ENCODE measurements at places on chromosomes 5 and 9.

DNA sequence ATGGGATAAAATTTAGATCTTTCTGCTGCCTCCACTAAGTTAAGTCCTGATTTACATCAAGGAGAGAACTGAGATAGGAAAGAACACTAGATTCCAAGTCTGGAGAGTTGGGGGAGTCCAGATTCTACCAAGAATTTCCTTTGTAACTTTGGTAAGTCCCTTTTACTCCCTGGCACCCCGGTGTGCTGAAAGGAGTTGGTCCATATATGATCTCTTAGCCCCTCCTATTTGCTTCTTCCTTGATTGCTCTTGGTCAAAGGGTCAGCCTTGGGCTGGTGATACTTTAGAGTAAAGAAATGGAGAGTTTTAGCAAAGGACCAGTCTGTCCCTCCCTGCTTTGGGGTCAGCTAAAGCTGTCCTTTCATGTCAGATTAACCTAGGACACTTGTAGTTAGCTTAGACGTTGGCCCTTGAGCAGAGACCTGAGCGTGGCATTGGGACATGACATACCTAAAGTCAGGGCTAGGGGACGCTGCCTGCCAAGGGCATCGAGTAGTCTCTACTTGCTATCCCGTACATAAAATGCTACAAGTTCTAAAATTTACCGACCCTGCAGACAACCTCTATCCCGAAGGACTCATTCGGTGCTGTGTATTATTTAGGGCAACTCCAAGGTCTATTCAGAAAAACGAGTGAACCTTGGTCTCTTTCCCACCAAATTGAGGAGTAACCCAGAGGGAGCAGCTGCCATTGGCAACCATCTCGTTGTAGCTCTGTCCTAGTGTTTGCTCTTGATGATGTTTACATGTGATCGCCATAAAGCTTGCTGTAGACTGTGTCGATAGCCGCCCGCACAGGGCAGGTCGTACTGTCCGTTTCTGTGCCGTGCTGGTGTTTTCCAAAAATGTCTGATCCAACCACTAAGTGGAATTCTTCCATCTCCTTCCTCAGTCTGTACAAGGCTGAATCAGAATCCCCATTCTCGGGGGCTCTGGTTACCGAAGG is 94.4 kb downstream of the PDE6A start:
- DNase-seq = no peak

GRCh38 chr5:135546101-135546500 is 10.3 kb upstream of the NEUROG1 start:
- no peak for DNase-seq

DNA sequence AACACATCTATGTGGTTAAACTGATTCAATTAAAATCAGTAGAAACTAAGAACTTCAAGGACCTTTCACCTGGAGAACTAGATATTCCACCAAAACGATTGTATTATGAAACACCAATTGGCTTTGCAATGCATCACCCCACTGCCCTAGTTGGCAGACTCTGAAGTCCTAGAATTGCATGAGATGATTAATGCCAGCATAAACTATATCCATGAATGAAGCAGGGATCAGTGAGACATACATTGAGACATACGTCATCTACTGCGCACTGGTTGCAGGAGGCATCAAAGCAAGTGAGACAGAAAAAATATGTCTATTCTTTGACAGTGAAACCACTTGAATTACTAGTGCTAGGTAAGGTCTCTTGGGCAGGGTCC is 9.7 kb upstream of the ZNF354A start:
- no peak for DNase-seq

DNA sequence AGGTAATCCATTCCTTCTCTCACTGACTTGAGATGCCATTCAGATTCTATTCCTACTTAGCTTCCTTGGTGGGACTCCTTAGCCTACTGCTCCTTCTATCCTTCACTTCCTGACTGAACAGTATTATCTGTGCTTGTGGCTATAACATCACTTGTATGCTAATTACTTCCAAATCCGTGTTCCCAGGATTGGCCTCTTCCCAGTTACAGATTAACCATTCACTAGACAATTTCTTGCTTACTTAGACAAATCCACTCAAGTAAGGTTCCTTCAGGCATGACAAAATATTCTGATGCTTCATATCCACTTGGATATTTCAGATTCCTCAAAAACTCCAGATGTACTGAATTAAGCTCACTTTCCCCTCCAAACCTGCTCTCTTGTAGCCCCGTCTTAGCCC is 18.3 kb downstream of the LIFR start:
- DNase-seq = no peak

DNA sequence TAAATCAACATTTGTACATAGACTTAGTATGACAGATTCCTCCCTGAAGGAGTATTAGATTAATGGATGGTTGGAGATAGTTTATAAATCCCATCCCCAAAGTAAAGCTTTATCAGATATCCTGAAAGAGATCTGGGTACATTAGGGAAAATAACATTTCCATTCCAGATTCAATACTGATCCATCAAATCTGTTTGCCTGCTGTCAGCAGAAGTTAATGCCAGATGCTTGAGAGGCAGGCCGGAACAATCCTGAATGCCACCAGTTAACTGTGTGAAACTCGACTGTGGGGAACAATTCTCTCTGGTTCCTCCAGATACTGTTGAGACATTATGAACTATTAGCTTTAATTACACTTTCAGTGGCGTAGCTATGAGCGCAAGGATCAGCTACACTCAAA is 1166.8 kb downstream of the MAT2B start:
- DNase-seq = no peak

GRCh38 chr9:25857147-25857546 is 178.9 kb upstream of the TUSC1 start:
- DNase-seq = no peak

- no peak for DNase-seq
Observed at GRCh38 chr5:93649234-93649900, 66.3 kb downstream of the NR2F1 start.

DNA sequence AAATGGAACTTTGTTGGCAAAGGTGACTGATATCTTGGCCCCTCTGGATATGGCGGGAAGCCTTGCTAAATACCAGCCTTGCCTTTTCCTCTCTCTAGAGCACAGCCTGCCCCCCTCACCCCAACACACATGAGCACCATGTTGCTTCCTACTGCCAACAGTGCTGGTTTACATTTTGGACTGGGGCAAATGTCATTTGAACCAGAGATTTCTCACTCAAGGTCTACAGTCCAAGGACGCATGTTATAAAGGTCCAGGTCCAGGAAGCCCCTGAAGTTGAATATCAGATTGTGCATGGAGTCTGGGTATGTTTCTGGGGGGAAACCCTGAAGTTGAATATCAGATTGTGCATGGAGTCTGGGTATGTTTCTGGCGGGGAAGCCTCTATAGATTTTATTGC is 19.9 kb downstream of the NEURL1B start:
- DNase-seq = no peak

- no peak for DNase-seq
Observed at GRCh38 chr9:130759738-130760137, 66.2 kb downstream of the EXOSC2 start.

DNA sequence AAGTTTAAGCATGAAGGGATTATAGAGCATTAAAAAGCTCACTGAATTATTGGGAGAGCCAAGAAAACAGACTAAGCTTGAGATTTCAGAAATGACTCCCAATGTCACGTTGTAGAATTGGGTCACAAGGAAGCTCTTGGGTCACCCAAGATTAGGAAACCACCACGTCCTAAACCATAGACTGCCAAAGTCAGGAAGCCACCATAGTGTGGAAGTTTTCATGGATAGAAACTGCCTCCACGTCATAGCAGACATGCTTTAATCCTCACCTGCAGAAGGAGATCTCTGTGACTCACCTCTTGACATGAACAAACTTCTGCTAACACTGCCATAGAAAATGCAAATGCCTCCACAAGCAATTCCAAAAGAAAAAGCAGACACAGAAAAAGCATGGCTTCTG is 106.3 kb downstream of the SLC1A3 start:
- DNase-seq = no peak

DNA sequence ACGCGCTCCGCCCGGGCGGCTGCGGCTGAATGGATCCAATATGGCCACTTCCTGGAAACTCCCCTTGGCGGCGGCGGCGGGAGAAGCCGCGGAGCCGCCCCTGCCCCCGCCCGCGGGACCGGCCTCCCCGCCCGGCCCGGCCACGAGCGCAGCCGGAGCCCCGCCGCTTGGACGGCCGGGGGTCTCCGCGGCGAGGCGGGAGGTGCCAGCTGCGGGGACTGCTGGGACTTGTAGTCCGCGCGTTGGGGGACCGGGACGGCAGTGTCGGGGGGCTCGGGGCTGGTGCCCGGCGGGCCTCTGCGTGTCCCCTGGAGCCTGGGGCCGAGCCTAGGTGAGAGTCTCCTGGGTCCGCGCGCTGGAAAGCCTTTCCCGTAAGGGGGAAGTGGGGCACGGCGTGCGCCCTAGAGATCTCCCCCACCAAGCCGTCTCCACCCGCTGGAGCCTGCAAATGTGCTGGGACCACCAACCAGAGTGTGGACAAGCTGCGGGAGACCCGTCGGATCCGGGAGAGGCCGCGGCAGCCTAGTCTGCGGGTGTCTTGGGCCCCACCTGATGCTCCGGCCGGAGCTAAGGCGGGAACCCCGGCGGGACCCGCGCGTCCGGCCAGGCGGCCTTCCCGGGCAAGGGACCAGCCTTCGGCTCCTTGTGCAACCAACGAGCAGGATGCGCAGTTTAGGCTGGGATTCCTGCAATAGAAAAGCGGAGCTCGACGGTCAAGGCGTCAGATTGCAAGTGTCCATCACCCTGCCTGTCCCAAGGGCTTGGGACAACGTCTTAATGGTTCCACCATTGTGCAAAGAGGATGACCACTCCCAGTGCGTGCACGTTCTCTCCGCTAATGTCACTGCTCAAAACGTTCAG is at the start of gene SEPTIN8:
SEPTIN8 (minus strand) TSS at position 31 of the 861 bp plus-strand sequence. CDS start 102 bp downstream, outside the sequence.
- peak; percentile 35 for DNase-seq

GRCh38 chr5:160421625-160422258 is at the start of gene PTTG1:
PTTG1 (plus strand) TSS chr5:160421855; CDS start chr5:160422313, 458 bp downstream.
- DNase-seq = peak; percentile 86

- DNase-seq = no peak
Observed at GRCh38 chr5:157611571-157612476, 36.2 kb upstream of the ADAM19 start.

DNA sequence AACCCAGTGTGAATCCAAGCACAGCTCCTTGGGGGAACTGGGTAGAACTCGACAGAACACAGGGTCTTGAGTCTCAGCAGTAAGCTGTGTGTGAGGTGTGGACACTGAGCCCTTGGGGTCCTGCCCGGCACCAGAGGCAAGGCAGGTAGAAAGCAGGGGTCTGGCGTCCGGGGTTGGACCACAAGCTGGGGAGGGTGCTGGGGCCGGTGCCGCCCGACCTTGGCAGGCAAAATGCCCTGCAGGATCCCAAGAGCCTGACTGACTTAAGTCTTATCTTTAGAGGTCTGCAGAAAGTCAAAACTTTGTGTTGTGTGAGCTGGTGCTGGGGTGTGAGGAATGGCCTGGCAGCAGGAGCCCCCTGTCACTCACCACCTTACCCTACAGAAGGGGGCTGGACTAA is 49.3 kb downstream of the HABP4 start:
- no peak for DNase-seq

- DNase-seq = no peak
Observed at GRCh38 chr5:143052967-143053682, 282.9 kb downstream of the ARHGAP26 start.

- no peak for DNase-seq
Observed at GRCh38 chr9:13023498-13023897, 248.7 kb downstream of the LURAP1L start.

GRCh38 chr9:98854266-98854665 is 46.8 kb downstream of the GALNT12 start:
- DNase-seq = no peak

DNA sequence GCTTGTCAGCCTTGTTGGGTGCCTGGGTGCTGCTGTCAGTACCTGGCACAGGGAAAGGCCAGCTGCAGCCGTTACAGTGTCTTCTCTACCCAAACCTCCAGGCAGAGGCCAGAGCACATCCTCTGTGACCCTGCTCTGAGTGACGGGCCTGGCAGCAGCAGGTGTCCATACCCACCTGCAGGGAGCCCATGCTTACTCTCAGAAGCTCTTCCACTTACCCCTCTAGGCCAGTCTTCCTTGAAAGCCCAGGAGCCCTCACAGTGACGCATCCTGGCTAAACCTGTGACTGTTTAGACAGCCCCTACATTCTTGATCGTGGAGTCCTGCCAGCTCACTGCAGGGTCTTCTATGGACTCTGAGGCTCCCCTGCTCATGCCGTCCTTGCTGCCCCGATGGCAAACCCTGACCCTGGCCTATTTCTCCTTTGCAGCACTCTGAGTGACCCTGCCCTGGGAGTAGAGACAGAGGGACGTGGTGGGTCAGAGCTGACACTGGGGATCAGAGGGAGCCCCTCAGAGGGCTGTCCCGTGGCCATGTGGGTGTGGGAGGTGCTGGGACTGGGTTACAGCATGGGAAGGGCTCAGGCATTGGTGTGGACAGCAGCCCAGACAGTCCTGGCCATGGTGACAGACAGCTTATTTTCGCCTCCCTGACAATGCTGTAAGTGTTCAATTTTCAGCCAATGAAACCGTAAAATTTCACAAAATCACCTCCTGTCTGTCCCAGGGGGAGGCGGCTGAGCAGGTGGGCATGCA is 67.6 kb upstream of the RNF130 start:
- DNase-seq = no peak

DNA sequence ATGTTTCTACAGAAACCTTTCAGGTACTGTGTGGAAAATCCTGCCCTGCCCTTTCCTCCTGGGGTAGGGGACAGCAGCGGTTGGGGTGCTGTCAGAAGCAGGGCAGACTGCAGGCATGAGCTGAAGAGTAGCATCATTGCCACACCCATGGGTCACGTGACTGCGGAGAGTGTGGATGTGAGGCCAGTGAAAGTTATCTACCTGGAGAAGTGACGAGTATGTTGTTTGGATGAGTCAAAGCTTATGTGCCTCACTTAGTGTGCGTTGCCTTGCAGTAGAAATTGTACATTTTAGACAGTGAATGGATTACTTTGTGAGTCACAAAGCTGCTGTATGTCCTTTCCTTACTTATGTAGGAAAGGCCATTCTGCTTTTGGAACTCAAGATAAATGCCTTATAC is 21.7 kb upstream of the ACTBL2 start:
- no peak for DNase-seq

DNA sequence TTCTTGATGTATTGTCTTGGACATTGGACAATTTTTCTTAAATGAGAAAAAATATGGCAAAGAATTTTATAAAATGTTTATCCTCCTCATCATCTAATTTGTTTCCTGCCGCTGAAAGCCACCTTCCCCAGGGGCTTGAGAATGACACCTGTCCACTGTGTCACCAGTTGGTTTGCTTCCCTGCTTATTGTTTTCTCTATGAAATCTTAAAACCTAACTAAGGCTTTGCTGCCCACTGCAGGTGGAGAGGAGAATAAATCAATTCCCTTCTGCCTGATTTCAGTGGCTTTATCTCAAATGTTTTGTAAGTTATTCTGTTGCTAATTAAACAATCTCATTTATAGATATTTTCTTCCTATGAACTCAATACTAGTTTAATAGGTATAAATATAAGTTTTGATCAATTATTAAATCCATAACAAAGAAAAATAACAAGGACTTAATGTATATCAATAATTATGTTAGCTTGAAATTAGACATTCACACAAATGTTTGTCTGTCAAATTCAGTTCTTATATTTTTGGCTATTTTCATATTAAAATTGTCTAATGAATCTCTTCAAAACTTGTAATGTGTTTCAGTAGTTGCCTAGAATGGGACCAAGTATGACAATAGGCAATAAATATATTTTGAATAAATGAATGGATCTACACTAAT is 822.5 kb downstream of the PTPRD start:
- DNase-seq = no peak
